ENCODE measurements at places on chromosomes 3 and 15. TPM values are rescaled to one million over a fixed set of nuclear protein-coding genes. Genes with fewer than 3 reads are reported as not detected.

Gene HTR3E
- not detected for total RNA-seq

Gene TUSC7
- not detected for total RNA-seq

Gene GLDN
- 1.5 TPM for total RNA-seq

Gene NMB
- total RNA-seq = 22.0 TPM

Gene COMMD4
- 166 TPM for total RNA-seq

Gene DNAJB11
- total RNA-seq = 72.6 TPM

Gene HRG
- total RNA-seq = not detected

Gene GABRA5
- 15.5 TPM for total RNA-seq

Gene EFCAB12
- total RNA-seq = 0.24 TPM

Gene LARP6
- 22.4 TPM for total RNA-seq

Data from GM23338 (cell line).